ENCODE measurements at places on chromosomes 5 and 9.

DNA sequence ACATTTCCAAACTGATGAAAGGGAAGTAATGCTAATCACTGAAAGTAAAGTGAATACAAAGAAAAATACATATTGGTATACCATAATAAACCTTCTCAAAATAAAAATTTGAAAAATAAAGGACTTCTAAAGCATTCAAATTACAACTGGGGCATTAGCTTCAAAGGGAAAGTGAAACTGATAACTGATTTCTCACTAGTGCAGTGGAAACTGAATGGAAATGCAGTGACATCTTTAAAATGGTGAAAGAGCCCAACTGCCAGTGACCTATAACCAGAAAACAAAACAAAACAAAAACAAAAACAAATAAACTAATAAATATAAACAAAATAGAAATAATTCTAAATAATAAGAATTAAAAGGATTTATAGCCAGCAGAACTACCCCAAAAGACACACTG is 297.5 kb upstream of the GRIN3A start:
- no peak for DNase-seq

- DNase-seq: no peak
Measured at GRCh38 chr5:41985945-41986695, 61.0 kb downstream of the FBXO4 start.

- no peak for DNase-seq
Measured at GRCh38 chr9:6904371-6904770, 146.6 kb downstream of the KDM4C start.

DNA sequence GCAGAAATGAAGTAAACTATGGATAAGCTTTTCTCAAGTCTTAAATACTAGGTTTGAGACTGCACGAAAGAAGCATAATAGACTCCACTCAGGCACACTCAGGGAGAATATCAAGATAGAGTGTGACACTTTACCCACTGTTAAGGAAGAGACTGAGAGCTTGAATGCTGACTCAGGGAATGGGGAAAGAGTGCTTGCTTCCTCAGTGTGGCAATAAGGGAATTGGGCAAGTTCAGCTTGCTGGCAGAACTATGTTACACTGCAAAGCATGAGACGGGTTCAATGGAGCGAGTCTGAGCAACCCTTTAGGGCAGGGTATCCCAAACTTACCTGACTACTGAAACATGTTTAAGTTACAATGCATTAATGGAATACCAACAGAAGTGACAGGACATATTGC is 237.7 kb upstream of the MEF2C start:
- DNase-seq: no peak

GRCh38 chr5:170327168-170327567 is 29.6 kb upstream of the LCP2 start:
- no peak for DNase-seq

DNA sequence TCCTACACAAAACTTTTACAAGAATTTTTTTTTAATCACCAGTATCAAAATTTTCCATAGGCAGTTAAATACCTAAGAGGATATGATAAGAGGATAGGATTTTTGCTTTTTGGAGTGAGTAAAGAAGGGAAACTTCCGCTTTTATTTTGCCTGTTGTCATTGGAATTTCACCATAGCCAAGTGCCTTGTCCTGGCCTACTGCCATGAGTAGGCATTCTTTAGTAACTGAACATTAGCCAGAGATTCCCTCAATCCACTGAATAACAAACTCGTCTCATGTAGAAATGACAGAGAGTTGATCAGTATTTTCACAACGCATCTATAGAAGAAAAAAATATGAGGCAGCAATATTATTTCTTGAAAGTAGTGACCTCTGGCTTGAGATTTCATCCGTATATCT is 289.6 kb upstream of the ADAMTSL1 start:
- no peak for DNase-seq
